ENCODE measurements at places on chromosomes 16 and 17. TPM values are rescaled to one million over a fixed set of nuclear protein-coding genes. Genes with fewer than 3 reads are reported as not detected.

KRTAP9-9 gene
- not detected for total RNA-seq

MAP3K3 gene
- 21.8 TPM for total RNA-seq

EPX gene
- not detected for total RNA-seq

TBX2 gene
- 2.9 TPM for total RNA-seq

CDH11 gene
- total RNA-seq = 61.7 TPM

SALL1 gene
- not detected for total RNA-seq

GRCh38 chr17:61809816-61810392 is 53.4 kb downstream of the BRIP1 start:
- DNase-seq = peak; percentile 52

DNA sequence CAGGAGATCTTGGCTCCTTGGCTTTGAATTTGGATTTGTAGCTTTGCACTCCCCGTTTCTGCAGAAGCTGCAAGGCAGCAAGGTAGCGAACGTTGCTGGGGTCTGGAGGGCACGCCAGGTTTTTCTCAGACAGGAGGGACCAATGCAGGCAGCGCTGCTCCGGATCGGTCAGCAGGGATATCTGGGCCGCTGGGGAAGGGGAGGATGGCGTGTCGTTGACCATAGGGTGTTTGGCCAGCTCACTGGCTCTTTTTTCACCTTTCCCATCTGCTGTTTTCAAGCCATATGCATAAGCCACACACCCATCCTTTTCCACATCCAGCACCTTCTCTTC is 15.8 kb downstream of the C16orf46 start:
- no peak for DNase-seq

DNA sequence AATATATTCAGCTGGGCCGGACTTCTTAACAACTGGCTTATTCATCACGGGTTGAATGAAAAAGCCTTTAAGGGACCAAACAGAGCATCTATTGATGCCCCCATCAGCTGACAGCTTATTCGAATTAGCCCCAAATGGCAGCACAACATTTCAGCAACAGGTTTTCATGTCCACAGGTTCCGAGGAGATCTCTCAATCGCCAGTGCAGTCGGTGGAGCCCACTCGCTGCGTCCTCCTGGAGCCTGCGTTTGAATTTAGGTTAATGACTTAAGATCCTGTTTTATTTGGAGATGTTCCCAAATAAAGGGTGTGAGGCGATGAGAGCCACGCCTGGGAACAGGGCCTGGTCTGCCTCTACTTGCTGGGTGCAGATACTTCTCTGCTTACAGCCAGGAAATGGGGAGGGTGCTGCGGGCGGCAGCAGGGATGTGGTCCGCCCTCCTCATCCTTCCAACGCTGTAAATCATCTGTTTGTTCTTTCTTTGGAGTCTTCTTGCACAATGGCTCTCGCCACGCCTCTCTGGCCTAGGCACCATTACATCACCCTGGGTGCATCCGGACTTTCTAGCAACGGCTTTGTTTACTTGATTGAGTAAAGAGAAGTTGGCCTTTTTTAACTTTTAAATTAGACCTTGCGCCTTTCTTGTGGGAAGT is 22.6 kb downstream of the NDE1 start:
- peak; percentile 99 for DNase-seq

DNA sequence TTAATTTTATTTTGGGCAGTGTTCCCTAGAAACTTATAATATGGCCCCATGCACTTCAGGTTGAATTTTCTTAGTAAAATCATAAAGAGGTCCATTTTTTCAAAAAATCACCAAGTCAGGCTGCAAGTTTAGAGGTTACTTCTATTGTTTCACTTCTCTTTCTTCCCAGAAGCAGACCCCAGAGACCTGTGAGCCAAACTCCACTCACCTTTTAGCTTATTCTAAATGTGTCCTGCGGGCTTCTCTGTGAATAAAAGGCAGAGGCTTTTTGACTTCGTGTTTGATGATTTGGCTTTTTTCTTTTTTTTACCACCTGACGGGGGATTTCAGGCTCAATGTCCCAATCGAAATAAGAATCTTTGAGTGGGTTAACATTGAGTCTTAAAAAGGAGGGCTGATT is 7.4 kb downstream of the PRKCB start:
- DNase-seq = no peak

- peak; percentile 62 for DNase-seq
Observed at GRCh38 chr17:80169784-80170500, at the start of gene CARD14. TSS of gene CARD14 (plus strand) at chr17:80170030. CDS start at chr17:80181439, 11,409 bp downstream.

DNA sequence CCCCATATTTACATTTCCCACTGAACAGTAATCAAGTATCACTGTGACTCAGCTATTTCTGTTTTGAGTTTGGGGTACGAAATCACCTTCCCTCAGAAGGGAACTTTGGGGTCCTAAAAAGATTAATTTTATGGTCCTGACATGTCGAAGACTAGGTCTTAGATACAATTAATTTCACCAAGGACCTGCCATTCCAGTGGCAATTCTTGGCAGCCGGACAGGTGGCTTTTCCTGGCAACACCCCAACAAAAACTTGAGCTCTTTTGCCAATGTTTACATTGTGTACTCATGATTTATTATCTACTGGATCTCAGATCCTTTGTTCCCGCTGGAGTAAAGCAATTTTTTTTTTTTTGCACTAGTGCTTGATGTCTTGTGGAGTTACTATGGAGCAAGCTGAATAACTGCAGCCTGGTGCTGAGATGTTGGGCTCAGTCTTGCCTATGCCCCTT is 14.4 kb downstream of the SLFN5 start:
- DNase-seq = peak; percentile 88

DNA sequence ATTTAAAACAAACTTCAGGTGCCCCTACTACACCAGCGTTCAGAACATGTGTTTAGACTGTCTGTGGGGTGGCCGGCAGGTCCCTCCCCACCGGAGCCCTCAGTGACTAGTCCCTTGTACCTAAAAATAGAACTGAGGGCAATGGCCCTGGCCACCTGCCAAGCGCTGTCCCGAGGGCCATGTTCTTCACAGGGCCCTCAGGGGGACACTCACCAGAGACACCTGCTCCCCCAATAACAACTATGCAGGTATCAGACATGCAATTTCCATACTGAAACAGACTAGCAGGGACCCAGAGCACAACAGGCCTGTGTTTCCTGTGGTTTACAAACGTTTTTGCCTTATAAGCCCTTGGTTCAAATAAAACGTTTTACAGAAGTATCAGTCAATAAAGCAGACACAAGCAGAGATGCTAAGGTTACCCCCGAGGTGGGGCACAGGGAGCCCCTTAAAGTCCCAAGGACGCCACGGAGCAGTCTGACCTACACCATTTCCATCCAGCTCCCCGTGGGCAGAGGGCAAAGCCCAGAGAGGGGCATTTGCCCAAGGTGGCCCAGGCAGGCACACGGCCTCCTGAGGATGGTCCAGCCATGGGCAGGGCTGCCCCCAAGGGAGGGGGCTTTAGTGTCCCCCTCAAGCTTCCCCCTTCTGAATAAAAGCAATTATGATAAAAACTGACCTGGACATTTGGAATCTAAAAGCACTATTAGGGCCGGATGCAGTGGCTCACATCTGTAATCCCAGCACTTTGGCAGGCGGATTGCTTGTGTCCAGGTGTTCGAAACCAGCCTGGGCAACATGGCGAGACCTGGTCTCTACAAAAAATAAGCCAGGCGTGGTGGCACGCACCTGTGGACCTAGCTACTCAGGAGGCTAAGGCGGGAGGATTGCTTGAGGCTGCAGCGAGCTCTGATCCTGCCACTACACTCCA is 896 bp upstream of the MYLK3 start:
- no peak for DNase-seq

- DNase-seq = no peak
Observed at GRCh38 chr16:56658327-56658875, 642 bp downstream of the MT1F start.

DNA sequence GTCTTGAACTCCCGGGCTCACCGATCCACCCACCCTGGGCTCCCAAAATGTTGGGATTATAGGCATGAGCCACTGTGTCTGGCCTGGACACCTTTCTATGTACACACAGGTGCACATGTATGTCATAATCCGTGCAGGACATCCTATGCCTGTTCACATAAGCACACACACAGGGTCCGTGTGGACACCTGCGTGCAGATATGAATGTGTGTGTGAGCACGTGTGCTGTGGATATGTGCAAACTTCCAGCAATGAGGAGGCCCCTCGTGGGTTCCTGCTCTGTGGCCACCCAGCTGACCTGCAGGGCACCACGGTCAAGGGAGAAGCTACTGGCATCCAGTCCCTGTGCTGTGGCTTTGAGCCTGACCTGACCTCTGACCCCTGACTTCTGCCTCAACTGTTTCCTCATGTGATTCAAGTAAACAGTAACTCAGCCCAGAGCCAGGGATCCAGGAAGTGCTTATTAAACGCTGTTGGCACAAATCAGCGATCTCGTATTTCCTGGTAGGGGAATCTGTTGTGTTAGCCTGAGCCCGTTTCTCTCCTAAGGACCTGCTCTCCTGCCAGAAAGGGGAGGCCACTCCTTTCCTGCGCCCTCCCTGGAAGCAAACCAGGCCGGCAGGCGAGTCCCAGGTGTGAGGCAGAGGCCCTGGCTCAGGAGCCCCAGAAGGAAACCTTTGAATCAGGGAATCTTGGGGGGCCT is 6.5 kb downstream of the CPNE7 start:
- DNase-seq = no peak

DNA sequence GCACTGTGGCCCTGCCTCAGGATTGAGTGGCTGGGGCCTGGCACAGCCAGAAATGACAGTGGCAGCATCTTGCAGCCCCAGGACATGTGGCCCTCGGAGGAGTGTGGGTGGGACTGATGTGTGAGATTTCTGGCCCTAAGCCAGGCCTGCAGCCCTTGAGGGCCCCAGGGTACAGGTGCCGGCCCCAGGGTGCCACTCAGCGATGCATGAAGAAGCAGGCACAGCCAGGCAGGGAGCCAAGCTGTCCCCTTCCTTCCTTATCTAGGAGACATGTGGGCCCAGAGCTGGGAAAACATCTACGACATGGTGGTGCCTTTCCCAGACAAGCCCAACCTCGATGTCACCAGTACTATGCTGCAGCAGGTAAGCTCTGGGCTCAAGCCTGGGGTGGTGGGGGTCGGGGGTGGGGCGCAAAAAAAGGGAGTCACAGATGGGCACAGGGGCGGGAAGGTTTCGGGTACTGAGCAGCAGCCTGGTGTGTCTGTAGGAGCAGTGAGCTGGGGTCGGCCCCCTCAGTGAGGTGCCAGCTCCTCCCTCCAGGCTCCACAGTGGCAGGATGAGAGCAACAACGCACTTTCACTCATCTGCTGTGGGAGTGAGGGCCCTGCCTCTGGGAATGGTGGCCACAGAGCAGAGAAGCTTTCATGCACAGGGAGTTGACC is 4.1 kb downstream of the ACE start:
- no peak for DNase-seq

DNA sequence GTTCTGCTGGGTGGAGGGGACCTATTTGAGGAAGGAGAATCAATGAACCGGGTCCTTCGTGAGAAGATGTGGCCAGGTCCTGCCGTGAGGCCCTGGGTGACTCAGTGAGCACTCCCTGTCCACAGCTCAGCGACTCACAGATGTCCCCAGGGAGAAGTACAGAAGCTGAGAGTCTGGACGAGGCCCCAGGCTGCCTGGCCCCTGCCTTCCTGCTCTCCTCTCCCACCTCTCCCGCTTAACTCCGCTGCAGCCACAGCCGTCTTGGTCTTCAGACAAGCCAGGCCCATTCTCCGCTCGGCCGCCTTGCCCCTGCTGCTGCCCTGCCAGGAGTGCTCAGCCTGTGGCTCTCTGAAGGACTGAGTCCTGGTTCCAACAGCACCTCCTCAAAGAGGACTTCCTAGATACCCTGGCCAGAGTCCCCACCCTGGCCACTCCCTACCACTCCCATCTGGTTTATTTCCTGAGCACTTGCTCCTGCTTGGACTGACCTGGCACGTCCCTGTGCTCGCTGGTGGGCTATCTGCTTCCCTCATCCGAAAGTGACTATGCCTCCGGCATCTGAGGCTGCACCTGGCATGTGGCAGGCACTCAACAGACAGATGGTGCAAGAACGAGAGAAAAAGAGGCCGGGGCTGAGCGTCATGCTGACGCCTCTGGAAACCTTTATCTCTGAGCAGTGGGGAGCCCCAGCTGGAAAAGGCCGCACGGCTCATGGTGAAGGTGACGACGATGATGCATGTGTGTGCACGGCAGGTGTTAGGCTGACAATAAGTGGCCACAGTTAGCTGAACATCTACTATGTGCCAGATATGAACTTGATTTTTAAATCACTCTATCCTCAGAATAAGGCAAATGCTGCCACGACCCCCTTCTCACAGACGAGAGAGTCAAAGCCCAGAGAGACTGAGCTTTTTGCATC is 9.2 kb upstream of the TNFRSF13B start:
- DNase-seq = peak; percentile 17

- DNase-seq = no peak
Observed at GRCh38 chr17:73568934-73569333, 75.3 kb downstream of the SDK2 start.

GRCh38 chr17:77478281-77478680 is 337.5 kb downstream of the SEC14L1 start:
- DNase-seq = no peak

DNA sequence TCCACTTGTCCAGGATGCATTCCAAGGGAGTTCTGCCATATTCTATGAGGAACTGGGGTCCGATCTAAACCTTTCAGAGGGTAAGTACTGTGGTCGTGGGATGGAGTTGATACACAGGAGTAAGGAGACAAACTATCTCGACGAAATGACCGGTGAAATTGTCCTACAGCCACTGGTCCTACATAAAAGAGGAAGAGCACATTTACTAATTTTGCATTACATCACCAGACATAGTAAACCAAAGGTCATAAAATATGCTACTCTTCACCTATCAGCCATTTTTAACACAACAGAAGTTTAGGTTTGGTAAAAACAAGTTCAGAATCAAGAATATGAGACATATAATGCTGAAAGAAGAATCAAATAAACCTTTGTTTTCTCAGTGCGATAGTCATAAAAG is 8.1 kb downstream of the HSF5 start:
- DNase-seq = no peak

DNA sequence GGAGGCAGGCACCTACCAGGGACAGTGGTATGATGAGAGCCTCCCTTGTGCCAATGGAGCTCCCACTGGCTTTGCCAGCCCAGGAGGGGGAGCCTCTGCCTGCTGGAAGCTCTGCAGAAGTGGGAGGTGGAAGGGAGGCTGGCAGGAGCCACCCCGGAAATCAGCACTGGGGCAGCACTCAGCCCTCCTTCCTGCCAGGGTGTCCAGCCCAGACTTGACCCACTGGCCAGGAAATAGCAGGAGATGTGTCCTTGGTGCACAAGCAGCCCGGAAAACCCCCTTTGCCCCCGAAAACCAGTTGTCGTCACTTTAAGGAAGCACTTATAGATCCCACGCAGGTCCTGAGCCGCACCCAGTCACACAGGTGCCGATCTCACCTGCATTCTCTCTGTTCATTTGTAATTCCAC is 49.3 kb upstream of the CACNG4 start:
- peak; percentile 64 for DNase-seq

- DNase-seq = no peak
Observed at GRCh38 chr17:27512511-27513346, 56.5 kb downstream of the KSR1 start.

GRCh38 chr17:30565073-30565935 is 88.1 kb downstream of the GOSR1 start:
- peak; percentile 21 for DNase-seq

DNA sequence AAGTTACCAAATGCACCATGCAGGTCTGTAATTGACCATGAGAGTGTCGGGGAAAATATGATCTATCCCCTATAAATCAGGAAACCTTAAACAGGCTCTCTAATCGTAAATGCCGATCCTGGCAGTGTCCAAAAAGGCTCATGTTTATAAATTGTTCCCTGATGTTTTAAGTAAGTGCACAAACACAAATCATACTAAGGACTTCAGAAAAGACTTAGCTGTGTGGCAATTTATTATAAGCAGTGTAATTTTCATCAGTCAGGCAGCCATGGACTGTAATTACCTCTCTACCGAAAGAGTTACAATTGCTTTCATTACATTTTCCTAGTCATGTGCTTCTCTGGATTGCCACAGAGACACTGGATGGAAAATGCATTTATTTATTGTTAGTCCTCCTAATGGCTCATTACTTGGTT is 73.4 kb upstream of the COX10 start:
- DNase-seq = no peak
